ENCODE measurements at places on chromosomes 7 and 10.

DNA sequence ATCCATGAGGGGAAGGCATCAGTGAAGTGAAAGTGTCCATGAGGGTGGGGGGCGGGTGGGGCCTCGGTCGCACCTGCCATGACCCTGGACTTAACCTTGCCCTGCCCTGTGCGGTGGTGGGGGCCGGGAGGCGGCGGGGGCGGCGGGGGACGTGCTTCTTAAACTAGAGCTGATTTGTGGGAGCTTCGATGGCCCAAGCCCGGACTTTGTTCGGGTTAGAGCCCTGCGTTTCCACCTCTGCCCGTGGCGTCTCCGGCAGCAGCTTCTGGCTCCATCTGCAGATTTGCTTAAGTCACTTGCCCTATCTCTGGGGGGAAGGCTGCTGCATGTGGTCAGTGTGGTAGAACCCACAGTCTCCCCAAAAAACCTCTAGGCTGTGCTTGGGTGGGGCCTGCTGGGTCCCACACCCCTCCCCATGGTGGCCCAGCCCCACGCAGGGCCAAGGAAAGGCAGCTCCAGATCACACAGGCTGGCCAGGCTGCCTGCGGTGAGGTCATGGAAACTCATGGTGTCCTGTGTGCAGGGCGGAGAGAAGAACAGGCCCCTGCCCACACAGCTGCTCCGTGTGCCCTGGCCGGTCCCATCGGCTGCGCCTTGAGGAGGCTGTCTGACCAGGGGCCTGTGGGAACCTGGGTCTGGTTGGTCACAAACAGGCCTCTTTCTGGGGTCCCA lies 93.2 kb downstream of the INPP5A start:
- DNase-seq, result no peak

GRCh38 chr10:5764422-5765297 lies 48.6 kb downstream of the GDI2 start:
- DNase-seq, result no peak

GRCh38 chr10:111098679-111099437 lies 22.0 kb downstream of the ADRA2A start:
- no peak for DNase-seq

GRCh38 chr10:13349463-13350274 lies 1.6 kb upstream of the SEPHS1 start:
- no peak for DNase-seq

GRCh38 chr7:69844264-69844868 lies 246.1 kb downstream of the AUTS2 start:
- DNase-seq, result peak; percentile 29

GRCh38 chr10:132439025-132439388 lies 42.0 kb downstream of the PWWP2B start:
- DNase-seq, result no peak

DNA sequence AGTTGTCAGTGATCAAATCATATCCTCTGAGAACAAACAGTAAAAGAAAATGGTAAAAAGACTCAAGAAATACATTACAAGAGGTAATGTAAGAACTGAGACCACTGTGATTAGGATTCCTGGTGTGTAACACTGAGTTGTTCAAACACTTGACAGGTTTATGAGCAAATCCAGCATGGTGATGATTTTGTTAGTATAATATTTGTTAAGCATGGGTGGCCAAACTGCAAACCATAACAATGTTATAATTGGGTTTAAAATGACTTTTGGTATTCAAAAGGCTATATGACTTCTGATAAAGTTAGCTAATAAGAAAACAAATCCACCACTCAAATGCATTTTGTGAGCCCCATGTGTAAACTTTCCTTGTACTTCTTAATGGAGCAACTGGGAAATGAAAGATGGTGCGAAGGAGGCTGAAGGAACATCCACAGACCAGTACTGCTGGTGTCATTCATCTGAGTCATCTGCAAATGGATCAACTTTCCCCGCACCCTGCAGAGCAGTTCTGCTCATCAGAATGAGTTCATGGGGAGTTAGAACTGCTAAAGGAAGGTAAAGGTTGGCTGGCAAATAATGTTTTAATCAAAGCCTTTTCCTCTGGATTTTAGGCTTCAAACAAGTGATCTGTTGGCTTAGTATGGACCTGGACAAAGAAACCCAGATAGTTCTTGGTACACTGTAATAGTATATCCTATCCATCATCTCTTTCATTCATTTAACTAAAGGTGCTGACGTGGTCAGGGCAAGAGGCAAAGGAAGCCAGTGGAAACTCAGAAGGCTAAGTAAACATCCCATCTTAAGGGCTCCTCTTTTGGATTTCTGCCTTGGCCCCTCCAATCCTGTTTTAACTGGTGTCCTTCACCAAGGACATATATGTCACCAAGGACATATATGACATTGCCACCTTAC lies 45.0 kb downstream of the AFAP1L2 start:
- DNase-seq, result no peak

DNA sequence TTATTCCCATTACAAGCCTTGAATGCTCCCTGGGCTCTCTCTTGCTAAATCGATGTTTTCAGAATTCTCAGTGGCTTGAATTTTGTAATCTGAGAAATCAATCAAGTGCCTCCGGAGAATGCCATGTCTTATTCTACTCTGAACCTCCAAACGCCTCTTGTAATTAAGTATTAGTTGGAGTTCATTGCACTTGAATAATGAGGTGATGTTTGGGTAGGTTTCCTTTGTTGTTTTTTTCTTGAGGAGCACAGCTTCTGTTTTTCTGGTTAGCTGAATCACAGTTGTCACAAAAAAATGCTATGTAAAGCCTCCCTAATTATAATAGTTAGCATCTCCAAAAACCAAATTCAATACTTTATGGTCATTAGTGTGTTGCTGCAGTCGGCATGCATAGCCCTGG lies 100.3 kb downstream of the PLPP4 start:
- DNase-seq, result no peak

DNA sequence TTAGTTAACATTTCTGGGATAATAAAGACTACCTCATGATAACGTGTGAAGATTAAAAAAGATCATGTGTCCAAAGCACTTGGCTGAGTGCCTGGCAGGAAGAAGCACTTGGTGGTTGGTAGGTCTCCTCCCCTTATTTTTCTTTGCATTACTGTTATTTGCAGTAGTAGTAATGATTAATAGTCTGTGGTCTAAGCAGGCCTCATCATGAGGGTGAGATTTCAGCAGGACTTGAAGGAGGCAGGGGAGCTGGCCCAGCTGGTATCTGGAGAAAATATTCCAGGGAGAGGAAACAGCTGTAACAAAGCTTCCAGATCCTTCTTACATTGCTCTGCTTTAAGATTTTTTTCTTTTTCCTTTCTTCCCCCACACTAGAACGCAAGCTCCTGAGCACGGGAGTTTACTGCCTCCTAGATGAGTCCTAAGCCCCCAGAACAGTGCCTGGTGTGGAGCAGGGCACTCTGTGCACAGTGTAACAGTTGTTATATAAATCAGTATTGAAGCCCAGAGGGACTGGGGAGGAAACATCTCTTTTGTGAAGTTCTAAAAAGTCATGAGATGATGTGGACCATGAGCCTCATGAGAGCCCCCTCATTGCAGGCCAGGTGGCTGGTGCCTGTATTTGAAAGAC lies 31.1 kb upstream of the RHEB start:
- peak; percentile 79 for DNase-seq

DNA sequence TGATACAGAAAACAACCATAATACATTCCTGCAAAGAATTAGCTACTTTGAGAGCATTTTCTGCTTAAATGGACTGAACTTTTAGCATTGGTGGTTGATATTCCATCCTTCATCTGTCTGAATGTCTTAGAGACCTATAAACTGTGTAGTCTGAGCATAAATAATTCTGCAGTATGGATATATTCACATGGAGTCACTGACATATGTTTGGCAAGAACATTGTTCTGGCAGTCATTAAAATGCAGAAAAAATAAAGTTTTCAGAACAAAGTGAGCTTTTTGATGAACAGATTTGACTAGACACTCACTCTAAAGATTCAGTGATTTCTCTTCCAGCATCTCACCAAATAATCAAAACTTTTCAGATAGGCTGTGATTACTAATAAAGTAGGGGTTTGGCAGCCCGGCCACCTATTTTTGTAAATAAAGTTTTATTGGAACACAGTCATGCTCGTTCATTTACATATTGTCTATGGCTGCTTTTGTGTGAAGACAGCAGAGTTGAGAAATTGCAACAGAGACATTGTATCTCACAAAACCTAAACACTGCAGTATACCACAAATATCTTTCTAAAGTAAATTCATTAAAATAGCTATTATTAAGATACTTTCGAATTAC lies 44.1 kb upstream of the RAPGEF5 start:
- DNase-seq, result no peak

- peak; percentile 5 for DNase-seq
These were observed 773.2 kb upstream of the LRRN3 start for GRCh38 chr7:110317541-110318265.

DNA sequence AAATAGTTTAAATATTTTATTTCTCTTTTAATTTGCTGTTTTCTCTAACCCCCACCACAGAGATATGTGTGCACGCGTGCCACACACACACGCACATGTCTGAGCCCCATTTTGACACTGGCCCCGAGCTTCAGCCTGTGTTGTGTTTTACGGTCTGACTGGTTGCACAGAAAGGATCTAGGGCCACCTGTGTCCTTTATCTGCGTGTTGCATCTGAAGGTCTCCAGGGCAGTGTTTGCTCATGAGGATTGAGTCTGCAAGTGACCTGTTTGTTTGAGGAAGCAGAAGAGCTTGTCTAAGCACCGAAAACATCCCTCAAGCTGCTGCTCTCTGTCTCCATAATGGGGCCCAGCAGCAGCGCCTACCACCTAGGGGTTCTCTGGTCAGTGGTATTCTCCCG lies 266.4 kb upstream of the LYZL1 start:
- no peak for DNase-seq

- no peak for DNase-seq
These were observed 23.5 kb downstream of the ZNF25 start for GRCh38 chr10:37952926-37953325.

DNA sequence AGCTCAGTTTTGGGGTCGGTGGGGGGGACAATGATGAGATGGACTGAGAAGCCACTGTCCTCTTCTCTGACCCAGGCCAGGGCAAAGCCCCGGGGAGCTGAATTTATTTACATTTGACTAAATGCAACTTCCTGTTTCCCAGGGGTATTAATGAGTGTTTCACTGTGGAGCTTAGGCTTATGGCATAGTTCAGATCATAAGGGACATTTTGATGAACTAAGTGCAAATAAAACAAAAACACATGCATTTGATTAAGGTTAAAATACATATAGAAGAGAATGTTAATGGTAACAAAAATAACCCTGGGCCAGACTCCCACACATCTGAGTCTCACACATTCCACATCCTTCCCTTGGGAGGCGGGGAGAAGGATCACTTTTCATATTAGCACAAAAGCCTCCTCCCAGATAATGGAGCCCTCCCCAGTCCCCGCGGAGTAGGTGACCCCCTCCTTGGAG lies 320.6 kb downstream of the FRMD4A start:
- peak; percentile 77 for DNase-seq

DNA sequence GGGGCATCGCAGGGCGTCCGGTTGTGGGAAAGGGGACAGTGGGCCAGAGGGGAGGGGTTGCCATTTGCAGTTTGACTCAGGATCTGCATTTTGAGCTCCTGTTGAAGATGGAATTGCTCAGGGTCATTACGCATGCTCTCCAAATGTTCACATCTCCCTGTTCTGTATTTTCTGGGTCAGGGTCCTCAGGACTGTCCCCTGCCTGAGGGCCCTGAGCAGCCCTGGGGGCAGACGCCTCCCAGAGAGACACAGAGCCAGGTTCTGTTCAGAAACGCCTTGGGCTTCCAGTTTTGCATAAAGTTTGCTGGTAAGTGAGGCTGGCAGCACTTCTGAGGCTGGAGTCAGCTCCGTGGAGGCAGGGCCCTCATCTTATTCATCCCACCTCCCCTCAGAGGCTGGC lies 34.1 kb upstream of the NUB1 start:
- DNase-seq, result no peak

DNA sequence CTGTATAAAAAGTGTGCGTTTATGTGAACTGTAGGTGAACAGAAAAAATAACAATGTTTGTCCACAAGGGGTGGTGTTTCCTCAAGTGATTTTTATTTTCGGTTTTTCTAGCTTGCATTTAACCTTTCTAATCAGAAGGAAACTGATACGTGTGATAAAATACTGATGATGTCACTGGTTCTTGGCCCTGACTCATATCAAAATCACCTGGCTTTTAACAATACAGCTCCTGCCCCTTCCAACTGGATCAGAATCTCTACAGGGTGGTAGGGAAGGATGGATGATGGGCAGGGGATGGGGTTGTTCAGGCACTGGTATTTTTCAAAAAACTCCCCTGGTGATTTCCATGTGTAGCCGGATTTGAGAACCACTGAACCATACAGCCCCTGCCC lies 10.9 kb downstream of the NPFFR1 start:
- no peak for DNase-seq

DNA sequence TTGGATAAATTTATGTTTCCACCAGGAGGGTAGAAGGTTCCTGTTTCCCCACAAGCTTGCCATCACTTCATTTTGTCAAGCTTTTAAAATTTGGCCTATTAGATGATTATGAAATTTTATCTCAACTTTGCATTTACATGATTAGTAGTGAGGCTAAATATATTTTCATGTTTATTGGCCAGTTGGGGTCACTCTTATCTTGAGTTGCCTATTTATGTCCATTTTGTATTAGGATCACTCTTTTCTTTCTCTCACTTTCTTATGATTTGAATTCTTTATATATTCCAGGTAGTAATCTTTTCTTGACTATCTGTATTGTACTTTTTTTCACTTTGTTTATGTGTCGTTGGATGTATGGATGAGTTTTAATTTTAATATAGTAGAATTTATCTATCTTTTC lies 218.6 kb upstream of the SLC26A5 start:
- DNase-seq, result no peak

GRCh38 chr7:114784177-114784576 lies 137.7 kb upstream of the MDFIC start:
- no peak for DNase-seq

DNA sequence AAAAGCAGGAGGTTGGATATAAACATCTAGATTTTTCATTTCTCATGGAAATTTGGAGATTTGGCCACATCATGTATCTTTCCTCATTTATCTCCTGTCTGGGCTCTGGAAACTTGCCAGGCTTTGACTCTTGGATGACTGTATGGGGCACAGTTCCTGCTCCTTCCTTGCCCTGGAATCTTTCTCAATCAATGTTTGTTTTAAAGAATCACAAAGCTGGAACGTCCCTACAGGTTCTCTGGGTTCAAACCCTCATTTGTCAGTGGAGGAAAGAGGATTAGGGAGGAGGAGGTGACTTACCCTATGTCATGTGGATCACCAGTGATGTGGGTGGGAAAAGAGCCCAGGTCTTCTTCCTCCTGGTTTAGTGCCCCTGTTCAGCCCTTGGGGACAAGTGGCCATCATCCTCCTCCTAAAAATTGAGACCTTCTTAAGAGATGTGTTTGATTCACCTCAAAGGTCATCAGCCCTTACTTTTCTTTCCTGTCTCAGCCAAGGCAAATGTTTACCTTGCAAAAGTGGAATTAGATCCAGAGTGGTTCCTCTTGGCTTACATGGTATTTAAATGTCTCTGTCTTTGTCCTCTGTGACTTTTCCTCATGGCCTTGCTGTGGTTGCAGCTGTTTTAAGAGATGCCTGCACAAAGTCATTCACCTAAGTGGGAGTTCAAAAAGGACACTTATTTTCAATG lies 38.8 kb upstream of the PDZD8 start:
- no peak for DNase-seq

DNA sequence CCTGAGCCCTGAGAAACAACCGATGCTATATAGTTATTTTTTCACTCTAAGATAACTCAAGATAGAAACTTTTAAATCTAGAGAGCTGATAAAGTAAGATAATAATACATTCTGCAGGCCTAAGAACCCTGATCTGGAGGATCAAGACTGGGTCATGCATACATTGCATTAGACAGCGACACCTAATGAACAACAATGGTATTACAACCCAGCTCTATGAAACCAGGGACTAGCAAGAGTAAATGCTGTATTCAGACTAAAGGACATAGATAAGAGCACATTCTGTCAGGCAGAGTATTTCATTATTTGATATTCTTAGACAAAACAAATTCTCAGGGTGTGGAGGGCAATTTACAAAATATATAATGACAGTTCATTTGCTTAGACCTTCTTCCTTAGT lies 148.6 kb downstream of the GRK5 start:
- DNase-seq, result no peak
